ENCODE measurements at places on chromosomes 3 and 15.
A peak's percentile ranks its signal among the peaks of the same experiment; 100 is the strongest.

GRCh38 chr3:161423911-161424522 is 52.7 kb upstream of the SPTSSB start:
- no peak for DNase-seq

DNA sequence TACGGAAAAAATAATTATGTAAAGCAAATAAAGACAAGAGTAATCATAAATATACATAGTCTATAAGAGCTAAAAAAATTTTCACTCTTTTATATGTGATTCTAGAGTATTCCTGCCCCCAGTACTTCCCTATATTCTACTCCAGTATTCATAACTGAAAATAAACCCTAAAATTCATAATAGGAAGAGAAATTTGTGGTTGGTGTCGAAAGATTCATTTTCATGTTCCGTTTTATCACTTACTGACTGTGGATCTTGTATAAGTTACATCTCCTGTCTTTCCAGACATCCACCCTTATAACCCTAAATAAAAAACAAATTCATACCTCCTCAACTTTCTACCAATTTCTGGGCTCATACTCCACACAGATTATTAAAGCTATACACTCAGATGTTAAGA is 16.0 kb upstream of the MBNL1 start:
- no peak for DNase-seq

GRCh38 chr15:22259881-22260421 is 179.6 kb downstream of the OR4M2 start:
- DNase-seq = no peak

DNA sequence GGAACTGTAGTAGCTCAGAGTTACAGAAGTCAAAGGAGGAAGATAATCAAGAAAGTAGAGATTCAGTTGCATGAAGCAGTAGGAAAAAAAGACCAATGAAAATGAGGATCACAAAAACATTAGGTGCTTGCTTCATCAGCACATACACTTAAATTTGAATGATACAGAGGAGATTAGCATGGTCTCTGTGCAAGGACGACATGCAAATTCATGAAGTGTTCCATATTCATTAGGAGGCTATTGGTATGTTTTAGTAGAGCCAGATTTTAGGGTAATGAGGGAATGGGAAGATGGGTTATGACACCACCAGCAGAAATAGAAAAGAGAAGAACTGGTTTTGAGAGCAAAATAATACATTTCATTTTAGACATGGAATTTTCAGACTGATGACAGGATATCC is 21.0 kb upstream of the TTC14 start:
- no peak for DNase-seq

DNA sequence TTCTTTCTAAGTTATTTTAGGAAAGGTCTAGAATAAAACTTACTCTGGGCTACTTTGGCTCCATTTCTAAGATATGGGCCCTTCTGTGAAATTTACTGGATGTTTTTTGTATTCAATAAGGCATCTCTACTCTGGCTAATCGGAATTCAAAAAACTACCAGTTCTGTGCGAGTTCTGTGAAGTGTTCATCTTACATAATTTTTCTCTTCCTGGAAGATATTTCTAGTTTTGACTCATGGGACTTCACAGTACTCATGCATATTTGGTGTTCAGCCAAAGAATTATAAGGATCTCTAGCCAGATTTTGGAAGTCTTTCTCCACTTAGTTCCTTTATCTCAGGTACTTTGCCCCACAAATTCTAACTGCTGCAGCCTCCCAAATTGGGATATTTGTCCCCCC is 46.4 kb upstream of the MBNL1 start:
- DNase-seq = no peak

DNA sequence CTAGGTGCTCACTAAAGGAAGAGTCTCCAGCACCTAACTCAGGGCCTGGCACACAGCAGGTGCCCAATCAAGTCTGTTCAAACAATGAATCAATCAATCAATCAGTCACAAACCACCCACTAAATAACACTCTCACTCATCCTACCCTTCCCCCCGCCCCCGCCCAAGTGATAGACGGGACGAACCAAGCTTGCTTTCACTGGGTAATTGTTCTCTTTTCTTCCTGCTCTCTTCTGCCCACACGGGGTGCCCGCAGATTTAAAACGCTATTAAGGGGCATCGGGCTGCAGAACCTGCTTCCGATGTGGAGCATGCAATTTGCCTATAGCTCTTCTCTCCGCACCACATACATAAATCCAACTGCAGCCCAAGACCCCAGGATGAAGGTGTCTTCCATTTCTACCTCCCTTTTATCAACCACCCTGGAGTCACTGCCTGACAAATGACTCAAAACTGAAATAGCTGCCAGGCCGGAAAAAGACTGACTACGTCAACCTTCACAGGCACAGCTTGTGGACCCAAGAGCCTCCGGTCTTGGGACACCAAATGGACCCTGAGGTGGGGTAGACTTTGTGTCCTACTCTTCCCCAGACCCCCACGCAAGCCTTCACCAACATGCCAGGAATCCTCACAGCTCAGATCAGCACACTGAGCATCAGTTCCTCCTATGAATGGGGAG is 1.7 kb downstream of the KLHL25 start:
- DNase-seq = no peak

DNA sequence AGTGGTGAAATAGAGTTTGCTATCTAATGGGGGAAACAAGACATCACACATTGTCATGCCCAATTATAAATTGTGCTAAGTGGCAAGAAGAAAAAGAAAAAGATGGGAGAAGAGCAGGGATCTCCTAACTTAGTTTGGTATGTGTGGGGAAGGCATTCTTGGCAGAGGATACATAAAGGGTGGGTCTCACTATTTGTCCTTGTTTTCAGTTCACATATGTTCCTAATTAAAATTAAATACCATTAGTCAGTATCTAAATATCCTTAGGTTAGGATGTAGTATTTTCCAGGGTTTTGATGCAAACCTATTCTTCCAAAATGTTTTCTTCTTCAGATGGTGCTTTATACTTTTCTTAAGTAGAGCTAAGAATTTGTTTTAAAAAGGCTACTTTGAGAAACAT is 173.7 kb downstream of the B3GALNT1 start:
- DNase-seq = no peak

- no peak for DNase-seq
Measured at GRCh38 chr3:14393440-14394106, 8.8 kb upstream of the SLC6A6 start.

GRCh38 chr3:10299679-10300078 is 6.9 kb upstream of the GHRL start:
- no peak for DNase-seq

GRCh38 chr3:112437146-112438022 is 61.9 kb downstream of the BTLA start:
- no peak for DNase-seq

- DNase-seq = no peak
Measured at GRCh38 chr3:124780761-124781475, 50.7 kb downstream of the UMPS start.

DNA sequence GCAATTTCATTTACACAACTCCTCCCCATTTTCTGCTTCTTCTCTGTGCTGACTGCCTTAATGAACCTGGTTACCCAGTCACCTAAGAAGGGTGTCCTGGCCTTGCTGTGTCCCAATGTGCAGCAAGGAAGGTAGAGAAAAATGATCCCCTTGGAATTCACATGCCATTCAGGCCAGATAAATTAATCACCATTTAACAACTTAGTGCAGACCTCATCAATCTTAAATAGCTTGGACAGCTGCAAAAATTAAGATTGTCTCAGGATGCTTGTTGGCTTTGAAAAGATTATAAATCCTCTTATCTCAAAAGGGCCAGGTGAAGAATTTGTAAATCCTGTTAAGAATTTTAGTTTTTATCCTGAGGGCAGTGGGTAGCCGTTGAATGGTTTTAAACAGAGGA is 9.7 kb upstream of the CDV3 start:
- no peak for DNase-seq

- DNase-seq = no peak
Measured at GRCh38 chr15:71678191-71678590, 132.2 kb upstream of the NR2E3 start.

DNA sequence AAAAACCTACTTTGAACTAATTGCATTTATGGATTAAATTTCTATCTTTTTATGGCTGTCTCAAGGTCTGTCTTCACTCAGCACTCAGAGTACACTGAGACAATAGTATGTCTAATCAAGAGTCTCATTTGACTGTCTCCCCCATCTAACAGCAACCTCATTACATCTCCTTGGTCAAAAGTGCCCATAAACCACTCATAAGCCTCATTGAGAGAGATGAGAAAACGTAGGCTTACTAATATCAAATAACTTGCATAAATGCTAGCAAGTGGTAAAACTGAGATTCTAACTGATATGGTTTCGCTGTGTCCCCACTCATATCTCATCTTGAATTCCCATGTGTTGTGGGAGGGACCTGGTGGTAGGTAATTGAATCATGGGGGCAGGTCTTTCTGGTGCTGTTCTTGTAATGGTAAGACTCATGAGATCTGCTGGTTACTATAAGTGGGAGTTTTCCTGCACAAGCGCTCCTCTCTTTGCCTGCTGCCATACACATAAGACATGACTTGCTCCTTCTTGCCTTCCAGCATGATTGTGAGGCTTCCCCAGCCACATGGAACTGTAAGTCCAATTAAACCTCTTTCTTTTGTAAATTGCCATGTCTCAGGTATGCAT is 113.9 kb downstream of the TFDP2 start:
- no peak for DNase-seq

DNA sequence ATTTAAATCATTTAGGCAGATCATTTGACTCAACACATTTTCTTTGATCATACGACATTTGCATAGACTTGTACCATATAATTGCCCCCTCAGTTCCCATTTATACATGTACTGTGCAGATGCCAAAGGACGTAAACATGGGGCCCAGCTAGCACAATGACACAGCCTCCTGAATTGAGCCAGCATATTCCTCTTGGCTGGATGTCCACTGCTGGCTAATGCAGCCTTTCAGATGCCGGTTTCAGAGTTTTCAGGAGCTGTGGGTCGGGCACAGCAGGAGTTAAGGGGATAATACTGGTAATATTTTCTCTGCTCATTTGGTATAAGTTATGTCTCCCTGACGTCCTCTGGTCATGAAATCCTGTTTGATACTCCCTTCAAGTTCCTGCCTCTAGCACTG is 39.4 kb downstream of the KAT2B start:
- DNase-seq = no peak

GRCh38 chr15:51202783-51203182 is 108.1 kb upstream of the TNFAIP8L3 start:
- DNase-seq = no peak

- DNase-seq = no peak
Measured at GRCh38 chr3:171976526-171976925, 62.9 kb upstream of the FNDC3B start.

DNA sequence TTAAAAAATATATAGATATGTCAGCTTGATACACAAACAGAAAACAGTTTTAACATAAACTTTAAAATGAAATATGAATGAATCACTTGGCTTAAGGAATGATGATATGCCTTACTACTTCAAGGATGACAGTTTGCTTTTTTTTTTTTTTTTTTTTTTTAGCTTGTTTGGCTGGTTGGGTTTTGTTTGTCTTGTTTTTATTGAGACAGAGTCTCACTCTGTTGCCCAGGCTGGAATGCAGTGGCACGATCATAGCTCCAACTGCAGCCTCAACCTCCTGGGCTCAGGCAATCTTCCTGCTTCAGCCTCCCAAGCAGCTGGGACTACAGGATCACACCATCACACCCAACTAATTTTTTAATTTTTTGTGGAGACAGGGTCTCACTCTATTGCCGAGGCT is 14.5 kb downstream of the LRRC2 start:
- no peak for DNase-seq

GRCh38 chr3:105843994-105844393 is 24.8 kb downstream of the CBLB start:
- DNase-seq = no peak

- no peak for DNase-seq
Measured at GRCh38 chr3:182455011-182455410, 338.3 kb upstream of the ATP11B start.

- DNase-seq = peak; percentile 10
Measured at GRCh38 chr3:44554626-44555592, at the start of gene ZKSCAN7. ZKSCAN7 (plus strand) TSS chr3:44555193; CDS start chr3:44557048, 1,855 bp downstream.

GRCh38 chr15:62119227-62119864 is 45.7 kb downstream of the C2CD4B start:
- DNase-seq = no peak

DNA sequence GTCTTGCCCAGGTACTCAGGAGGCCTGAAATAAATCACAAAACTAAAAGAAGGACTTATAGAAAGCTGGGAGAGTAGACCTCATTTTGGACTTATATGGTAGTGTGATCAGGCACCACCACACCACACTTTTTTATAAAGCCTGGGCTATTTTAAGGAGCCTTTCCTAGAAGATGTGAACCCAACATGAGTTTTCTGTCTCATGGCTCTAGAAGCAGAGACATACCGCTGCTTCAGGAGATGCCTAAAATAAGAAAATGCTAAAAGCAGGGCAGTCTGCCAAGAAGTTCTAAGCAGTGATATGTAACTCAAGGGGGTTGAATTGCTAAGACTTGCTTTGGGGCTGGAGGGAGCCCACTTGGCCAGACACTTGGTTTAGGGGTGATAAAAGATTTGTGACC is 49.6 kb downstream of the SUMF1 start:
- DNase-seq = no peak

GRCh38 chr3:153252963-153253362 is 90.9 kb downstream of the RAP2B start:
- DNase-seq = no peak

DNA sequence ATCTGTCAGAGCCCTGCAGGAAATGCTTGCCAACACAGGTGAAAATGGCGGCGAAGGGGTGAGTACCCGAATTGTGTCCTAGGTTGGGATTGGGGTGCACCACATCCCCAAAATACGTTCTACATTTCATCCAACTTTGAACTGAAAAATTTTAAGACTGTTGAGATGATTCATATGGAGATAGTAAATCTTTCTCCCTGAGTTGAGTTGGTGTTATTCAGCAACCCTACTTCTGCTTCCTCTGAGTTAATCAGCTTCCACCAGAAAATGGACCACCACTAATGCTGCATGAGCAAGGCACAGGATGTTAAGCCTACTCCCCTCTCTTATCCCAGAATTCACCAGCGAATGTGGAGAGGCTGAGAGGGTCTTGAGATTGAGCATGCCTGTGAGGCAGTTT is 192.9 kb downstream of the RYR3 start:
- no peak for DNase-seq

- DNase-seq = no peak
Measured at GRCh38 chr3:55483196-55484095, 3.7 kb downstream of the WNT5A start.

- no peak for DNase-seq
Measured at GRCh38 chr3:134255404-134255803, 4.7 kb upstream of the RYK start.

GRCh38 chr3:141538568-141539240 is 51.9 kb downstream of the RASA2 start:
- DNase-seq = no peak

Data from cortex of kidney (tissue), 1 donor.